Thyroid gland (tissue), 4 donors: ENCODE measurements at places on chromosomes 2 and 18. TPM values are rescaled to one million over a fixed set of nuclear protein-coding genes. Genes with fewer than 3 reads are reported as not detected.

QPCT gene
- 6.0 TPM for total RNA-seq

UGT1A1 gene
- 0.45 TPM for total RNA-seq

DNA sequence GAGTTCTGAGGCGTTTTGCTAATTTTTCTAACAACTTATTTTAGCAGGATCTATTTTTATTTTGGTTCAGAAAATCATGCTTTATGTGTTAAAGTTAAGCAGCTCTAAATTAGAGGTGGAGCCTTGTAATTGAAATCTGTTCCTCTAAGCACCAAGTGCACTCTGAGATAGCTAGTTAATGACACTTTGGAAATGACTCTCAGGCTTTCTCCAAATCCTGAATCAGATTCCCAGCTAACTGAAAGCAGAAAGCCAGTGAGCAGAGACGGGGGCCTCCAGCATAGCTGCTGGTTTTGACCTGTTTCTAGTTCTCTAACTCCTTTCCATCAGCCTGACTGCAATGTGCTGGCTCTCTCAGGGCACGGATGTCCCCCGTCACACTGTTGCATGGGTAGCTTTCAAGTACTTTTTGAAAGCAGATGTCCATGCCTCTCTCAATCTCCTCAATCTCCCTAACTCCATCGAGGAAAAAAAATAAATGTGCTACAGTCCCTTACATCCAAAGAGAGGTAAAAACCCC lies 326.5 kb downstream of the SATB2 start:
- H3K4me3 ChIP-seq: no peak overlapping the region
- H3K4me1 ChIP-seq: no peaks in the 10 kb centered on the region
- DNase-seq: no peak
- H3K27me3 ChIP-seq: no peaks in the 10 kb centered on the region
- H3K27ac ChIP-seq: no peak overlapping the region
- H3K36me3 ChIP-seq: no peaks in the 10 kb centered on the region

MROH2A gene
- 15.2 TPM for total RNA-seq

DNA sequence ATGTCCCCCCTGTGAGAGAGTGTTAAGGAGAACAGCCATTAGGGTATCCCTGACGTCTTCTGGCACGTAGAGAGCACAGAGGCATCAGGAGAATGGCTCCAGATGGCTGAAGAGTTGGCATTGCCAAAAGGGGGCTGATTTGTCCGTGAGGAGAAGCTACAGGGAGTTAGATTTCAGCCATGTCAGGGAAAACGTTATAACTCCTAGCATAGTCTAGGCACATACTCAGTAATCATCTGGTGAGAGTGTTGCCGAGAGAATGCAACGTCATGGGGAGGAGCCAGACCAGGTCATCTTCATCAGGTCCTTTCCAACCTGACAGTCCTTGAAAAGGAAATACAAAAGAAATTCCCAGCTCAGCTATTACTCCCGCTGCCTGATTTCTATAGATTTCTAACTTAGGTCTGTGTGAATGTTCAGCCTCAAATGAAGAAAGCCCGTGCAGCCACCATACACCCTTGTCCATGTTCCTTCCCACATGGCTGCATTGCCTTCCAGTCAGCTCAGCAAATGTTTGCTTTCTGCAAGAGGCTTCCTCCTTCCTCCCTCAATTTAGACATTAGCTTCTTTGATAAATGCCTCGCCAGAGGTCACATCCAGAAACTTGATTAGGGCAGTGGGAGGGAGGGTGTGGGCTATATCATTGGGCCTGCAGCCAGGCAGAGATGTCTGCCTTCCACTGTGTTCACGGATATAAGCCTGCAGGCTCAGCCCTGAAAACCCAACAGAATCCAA lies 93.0 kb downstream of the STPG4 start:
- H3K27me3 ChIP-seq: no peaks in the 10 kb centered on the region
- H3K4me3 ChIP-seq: no peak overlapping the region
- H3K27ac ChIP-seq: no peak overlapping the region
- peaks cover 8% of the 10 kb centered on the region for H3K36me3 ChIP-seq
- peaks cover 26% of the 10 kb centered on the region for H3K4me1 ChIP-seq

LINC00305 gene
- total RNA-seq: not detected

CLHC1 gene
- total RNA-seq: 24.7 TPM
